HFFc6 (cell line): ENCODE measurements at places on chromosomes 5 and 9. TPM values are rescaled to one million over a fixed set of nuclear protein-coding genes. Genes with fewer than 3 reads are reported as not detected.

- no peaks in the 10 kb centered on the region for H3K27me3 ChIP-seq
- no peak for DNase-seq
- H3K4me1 ChIP-seq: no peaks in the 10 kb centered on the region
- no peak overlapping the region for H3K4me3 ChIP-seq
- no peaks in the 10 kb centered on the region for H3K36me3 ChIP-seq
Observed at GRCh38 chr5:106140101-106140500, 1530.6 kb downstream of the EFNA5 start.

DNA sequence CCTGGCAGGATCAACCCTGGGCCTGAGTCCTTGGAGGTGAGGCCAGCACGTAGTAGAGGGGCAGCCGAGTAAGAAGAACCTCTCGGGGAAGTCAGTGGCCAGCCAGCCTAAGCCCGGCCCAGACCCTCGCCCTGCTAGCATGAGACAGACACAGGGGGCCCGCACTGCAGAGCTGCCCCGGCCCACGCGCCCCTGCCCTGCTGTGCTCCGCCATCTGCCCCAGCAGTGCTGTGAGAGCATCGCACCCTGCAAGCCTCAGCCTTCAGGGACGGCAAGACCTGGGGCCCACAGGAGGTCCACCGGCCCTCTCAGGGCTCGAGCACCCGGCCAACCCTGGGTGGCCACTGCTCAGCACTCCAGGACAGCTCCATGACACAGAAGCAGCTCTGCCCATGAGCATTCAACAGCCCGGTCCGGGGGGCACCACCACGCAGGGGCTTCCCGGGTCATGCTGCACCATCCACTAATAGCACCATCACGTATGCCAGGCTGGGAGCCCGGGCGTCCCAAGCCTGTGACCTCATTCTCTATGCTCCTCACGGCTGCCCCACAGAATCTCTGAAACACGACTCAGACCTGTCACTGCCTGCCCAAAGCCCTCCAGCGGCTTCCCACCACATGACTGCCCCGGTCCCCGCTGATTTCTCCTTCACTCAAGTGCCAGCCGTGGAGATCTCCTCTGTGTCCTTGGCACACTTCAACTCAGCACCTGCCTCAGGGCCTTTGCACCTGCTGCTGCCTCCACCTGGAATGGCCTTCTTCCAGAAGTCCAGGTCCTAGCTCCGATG, 38.1 kb downstream of the ADAMTS2 start:
- H3K27ac ChIP-seq: peak overlapping the region; percentile 90
- H3K4me3 ChIP-seq: no peak overlapping the region; the same call in 1 of the 2 replicates
- peaks cover 20% of the 10 kb centered on the region for H3K36me3 ChIP-seq
- DNase-seq: peak; percentile 53

SLC36A2 gene
- not detected in 2 replicates for total RNA-seq

NDOR1 gene
- 12.6 to 16.8 TPM (median 16.4 TPM) in 3 replicates for total RNA-seq

DNA sequence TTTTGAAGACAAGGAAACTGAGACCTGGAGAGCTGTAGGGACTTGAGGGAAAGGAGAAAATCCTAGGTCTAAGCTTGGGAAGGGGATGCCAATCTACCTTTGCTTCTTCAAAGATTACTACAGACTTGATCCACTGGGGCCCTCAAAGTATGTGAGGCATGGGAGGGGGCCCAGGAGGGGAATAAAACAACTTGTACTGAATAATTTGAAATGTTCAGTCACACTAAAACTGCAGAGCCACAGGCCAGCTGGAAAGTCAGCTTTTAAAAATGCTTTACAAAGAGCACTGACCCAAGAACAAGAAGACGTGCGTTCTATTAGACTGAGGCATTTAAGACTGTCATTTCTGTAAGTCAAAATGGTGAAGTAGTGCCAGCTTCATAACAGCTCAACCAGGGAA, 13.6 kb downstream of the IL33 start:
- H3K36me3 ChIP-seq: no peaks in the 10 kb centered on the region
- H3K27me3 ChIP-seq: no peaks in the 10 kb centered on the region
- H3K4me3 ChIP-seq: no peak overlapping the region

DNA sequence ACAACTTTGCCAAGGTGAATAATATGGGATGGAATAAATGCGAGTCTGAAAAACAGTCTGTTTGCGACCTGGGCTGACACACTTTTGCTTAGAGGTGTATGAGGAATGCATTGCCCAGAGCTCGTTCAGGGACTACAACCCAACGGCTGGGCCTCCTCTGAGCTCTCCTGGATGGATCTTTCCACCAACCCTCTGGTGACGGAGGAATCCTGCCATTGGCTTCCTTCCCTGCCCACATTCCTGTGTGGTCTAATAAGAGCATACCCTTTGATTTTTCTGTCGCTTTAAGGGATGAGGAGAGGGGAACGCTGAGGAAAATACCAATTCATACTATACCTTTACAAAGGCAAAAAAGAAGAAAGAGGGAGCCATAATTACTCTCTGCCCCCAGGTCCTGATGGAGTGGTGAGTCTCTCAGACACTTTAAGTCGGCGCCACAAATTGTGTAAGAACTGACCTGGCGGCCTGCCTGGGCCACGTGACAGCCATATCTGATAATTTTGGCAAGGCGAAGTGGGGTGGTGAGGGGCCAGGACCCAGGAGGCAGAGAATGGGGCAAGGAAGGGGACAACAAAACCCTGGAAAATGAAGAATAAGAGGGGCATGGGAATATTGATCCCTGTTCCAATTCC, 265.2 kb upstream of the MSX2 start:
- peaks cover 2% of the 10 kb centered on the region; the same call in 1 of the 2 replicates for H3K27me3 ChIP-seq
- H3K36me3 ChIP-seq: peaks cover 5% of the 10 kb centered on the region; the same call in 1 of the 2 replicates
- no peak overlapping the region for H3K27ac ChIP-seq
- no peak for DNase-seq
- H3K4me1 ChIP-seq: no peaks in the 10 kb centered on the region
- H3K4me3 ChIP-seq: no peak overlapping the region

DNA sequence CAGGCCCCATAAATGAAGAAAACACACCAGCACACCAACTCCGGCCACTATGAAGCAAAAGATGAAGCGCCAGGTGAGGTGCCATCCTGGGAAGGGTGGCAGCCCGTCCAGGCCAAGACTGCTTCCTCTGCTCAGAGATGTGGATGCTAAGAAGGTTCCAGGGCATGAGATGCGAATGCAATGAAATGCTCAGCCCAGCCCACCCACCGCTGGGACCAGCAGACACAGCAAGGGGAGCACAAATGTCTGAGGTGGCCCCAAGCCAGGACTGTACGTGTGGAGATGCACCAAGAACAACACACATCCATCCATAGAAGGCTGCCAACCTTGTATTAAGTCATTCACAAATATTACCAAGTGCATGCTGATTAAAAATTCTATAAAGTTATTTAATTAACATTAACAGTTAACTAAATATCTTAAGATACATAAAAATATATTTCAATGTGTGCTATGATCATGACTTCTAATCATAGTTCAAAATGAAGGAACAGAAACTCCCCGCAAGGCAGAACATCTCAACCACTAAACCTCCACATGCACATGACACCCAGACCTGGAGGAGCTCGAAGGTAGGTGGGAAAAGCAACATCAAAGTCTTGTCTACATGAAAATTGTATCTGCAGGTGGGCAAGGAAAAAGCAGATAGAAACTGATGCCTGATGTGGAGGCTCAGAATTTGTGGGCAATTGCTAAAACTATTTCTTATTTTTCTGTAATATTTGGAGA, 43.7 kb downstream of the BICD2 start:
- no peaks in the 10 kb centered on the region; the same call in 1 of the 2 replicates for H3K27me3 ChIP-seq
- no peak for DNase-seq
- no peak overlapping the region for H3K27ac ChIP-seq
- peaks cover 15% of the 10 kb centered on the region for H3K36me3 ChIP-seq

SUSD3 gene
- total RNA-seq: 0.48 to 0.74 TPM in 2 of 3 replicates, not detected in the other

DNAH5 gene
- total RNA-seq: 1.0 to 1.8 TPM (median 1.6 TPM) in 3 replicates

TSSK1B gene
- total RNA-seq: not detected in 2 replicates

DNA sequence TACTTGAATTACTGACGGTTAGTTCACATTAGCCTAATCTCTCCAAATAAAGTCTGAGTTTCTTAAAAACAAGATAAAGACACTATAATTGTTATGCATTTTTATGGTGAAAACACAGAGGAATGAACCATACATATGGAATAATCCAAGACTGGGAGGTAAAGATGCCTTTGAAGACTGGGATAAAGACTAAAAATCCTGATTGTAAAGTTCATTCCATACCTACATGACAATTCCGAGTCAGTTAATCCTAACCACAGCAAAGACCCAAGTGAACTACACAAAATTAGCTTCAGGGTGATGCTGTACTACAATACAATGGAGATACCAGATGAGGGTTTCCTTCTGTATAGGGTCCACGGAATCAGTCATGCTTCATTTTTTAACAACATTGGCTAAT, 6.3 kb downstream of the AP3B1 start:
- H3K4me1 ChIP-seq: peaks cover 80% of the 10 kb centered on the region
- H3K36me3 ChIP-seq: peaks cover 34% of the 10 kb centered on the region
- H3K4me3 ChIP-seq: peak overlapping the region; percentile 82
- no peak for DNase-seq
- peak overlapping the region; percentile 84 for H3K27ac ChIP-seq

DNA sequence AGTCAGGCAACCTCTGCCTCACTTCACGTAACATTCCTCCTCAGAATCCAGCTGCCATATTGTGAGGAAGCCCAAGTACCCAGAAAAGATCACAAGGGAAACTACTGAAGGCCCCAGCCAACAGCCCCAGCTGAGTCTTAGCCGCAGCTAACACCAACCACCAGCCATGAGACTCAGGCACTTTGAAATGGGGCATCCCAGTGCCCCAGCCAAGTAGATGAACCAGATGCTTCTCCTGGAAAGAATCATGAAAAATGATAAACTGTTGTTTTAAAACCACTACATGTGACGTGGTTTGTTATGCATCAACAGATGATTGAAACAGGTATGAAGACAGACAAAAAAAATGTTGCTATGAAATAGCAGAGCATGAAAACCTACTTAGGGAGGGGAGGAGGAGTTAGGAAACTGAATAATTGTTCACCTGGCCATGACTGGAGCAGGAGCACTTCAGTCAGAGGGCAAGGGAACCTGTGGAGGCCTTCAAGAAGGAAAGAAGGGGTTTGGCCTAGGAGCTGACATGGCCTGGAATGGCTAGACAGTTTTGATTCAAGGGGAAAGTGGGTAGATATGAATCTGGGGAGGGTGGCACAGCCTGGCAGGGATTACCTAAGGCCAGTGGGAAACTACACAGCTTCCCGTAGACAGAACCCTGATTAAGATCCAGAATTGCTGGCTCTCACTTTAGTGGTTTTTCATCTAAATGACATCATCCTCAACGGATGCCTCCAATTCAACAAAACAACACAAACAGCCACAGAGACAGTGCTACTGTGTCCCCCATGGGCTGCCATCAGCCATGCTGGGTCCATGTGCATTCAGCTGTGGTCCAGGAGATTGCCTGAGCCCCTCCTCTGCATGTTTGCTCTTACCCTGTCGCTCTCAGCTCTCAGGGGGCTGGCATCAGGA, 211.6 kb downstream of the SYK start:
- no peak for DNase-seq
- no peaks in the 10 kb centered on the region for H3K4me1 ChIP-seq
- no peak overlapping the region for H3K27ac ChIP-seq
- H3K27me3 ChIP-seq: peaks cover under 1% of the 10 kb centered on the region; the same call in 1 of the 2 replicates
- peaks cover 14% of the 10 kb centered on the region for H3K36me3 ChIP-seq
- no peak overlapping the region for H3K4me3 ChIP-seq
